SK-MEL-5 (cell line): ENCODE measurements at places on chromosomes 12 and 14.

DNA sequence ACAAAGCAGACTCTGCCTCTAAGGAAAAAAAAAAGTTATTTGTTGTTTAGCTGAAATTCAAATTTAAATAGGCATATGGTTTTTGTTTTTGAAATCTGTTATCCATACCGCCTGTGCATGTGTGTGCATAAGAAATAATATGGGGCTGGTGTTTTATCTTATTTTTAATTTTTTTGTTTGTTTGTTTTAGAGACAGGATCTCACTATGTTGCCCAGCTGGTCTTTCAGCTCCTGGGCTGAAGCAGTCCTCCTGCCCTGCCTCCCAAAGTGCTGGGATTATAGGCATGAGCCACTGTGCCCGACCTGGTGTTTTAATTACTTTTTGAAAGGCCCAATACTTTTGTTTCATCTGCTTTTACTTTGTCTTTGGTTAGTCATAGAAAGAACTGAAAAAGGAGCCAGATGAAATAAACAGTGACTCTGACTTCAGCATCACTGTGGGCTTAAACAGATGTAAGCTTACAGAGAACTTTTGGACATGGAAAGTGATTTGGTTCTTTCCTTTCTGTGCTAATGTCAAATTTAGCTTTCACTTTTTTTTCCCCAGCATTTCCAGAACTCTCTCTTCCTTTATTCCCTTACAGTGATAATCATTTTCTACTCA, 37.2 kb downstream of the SUPT16H start:
- no peak for DNase-seq

GRCh38 chr14:69708586-69709560, 58.1 kb upstream of the SRSF5 start:
- peak; percentile 59 for DNase-seq

DNA sequence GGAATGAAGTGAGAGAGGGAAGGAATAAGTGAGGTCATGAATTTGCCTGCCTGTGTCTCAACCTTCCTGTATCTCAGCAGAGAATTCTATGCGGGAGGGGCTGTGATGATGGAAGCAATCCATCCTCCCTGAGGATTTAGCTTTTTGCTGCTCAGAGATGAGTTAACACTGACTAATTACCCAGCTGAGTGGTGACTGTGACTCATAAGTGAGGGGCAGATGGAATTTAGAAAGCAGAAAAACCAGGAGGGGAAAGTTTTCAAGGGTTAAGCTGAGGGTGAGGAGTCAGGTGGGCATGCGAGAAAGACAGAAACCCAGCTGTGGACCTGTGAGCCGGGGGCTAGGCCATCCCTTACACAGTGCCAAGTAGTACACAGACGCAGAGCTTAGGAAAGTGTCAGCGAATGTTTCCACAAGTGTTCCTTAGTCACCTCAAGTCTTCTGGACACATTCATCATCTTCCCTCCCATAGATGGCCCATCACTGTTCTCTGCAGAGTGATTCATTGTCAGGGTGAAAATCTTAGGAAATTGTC, 277.9 kb downstream of the IPO8 start:
- no peak for DNase-seq

DNA sequence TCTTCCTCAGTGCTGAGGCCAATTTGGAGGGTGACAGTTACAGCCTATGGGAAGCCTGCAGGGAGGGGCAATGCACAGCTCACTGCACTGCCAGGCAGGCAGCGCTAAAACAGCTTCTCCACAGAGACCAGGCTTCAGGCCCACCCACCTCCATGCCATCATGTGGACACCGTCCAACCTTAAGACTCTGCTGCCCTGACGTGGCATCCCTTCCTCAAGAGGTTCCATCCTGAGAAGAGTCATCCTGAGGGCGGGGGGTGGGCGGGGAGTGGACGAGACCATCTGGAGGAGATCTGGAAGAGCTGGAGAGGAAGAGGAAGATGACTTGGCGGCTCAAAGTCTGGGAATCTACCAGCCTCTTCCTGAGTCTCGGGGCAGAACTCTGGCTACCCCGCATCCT, 8.4 kb upstream of the ACVRL1 start:
- DNase-seq: no peak

DNA sequence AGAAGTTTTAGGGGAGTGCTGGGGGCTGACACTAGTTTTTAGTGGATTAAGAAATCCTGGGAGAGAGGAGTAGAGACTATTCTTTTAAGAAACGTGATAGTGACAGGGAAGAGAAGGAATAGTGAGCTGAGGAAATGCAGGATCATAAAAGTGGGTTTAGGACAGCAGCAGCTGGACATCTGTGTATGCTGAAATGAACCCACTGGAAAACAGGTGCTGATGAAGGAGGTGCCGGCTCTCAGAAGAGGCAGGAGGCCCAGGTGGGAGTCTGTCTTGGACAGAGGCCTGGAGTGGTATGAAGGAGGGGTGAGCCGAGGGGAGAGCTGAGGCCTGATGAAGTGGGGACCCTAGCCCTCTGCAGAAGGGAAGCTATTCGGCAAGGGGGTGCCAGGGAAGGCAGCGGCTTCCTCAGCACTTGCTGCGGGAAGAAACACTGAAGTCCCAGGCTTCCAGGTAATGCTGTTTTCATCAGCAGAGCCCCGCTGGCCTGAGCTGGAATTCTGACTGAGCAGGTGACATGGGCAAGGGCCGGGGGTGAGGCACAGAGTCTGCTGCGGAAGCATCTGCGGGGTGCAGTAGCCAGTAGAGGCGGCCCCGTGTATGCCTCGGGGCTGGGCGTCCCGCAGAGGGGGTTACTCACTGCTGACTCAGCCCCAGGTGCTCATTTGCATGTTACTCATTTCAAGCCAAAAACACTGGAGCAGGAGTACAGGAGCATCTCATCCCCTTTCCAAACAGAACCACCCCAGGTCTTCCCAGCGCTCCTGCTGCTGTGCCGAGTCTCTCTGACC, 89.7 kb downstream of the TMCC3 start:
- DNase-seq: no peak

DNA sequence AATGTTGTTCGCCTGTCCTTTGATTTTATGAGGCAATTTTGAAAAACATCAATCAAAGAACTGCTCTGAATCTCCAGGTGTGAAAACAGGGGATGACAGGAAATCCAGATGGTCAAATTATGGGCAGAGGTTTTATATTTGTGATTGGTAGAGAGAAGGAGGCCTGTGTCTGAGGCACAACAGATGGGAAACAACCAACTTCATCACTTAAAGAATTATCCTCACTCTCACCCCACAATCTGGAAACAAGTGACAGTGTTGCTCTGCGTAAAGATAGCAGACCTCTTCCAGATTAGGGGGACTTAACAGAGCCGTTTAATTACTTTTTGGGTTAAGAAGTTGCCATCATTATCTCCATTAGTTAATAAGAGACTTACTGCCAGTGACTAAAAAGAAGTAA, 64.1 kb upstream of the EGLN3 start:
- no peak for DNase-seq

DNA sequence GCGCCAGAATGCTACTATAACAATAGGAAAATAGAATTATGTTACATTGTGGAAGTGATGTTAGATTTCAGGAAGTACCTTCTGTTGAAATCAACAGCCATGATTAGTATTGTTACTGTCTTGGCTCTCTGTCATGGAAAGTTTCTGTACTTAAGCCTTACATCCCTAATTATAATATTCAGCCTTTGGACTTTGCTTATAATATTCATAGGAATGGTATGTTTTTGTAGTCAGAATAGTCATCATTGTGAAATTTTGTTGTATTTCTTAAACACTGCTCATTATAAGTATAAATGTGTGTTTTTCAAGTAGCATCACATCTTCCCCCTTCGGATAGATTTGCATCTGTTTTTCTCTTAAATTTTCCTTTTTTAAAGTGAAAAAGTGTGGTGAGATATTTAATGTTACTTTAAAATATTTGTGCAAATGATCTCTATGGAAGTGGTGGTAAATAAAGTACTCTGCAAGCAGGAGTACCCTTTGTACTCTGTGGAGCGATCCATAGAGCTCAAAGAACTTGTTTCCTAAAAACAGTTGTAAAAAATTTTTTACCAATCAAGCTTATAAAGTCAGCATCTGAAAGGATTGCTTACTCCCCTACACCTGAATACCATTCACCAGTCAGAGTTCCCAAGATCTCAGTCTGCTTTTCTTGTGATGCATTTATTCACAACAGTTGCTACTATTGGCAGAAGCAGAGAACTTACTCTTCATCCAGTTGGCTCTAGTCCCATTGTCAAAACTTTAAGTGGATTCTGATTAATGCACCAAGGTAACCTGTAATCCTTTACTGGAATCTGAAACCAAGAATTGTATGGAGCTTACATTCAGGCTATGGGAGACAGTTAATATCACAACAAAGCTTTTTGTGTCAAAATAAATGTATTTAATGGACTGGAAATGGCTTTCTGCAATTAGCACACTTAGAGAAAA, 87.8 kb downstream of the RIC8B start:
- no peak for DNase-seq

GRCh38 chr12:13101821-13102375, 1.6 kb downstream of the GSG1 start:
- DNase-seq: no peak

DNA sequence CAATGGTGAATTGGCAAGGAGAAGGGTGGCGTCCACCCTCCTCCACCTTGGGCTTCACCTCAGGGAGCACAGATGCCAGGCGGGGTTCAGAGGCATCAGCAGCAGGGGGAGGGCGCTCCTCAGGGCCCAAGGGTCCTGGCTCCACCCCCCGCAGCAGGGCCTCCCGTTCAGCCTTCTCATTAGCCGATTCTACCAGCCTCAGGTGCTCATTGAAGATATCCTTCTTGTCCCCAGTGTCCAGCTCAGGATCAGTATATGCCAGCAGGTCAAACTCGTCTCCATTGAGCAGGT, 19.3 kb upstream of the PRKAG1 start:
- no peak for DNase-seq

GRCh38 chr14:96267336-96267735, 11.3 kb downstream of the BDKRB1 start:
- peak; percentile 35 for DNase-seq

- no peak for DNase-seq
Observed at GRCh38 chr12:55698965-55699364, 8.7 kb downstream of the ITGA7 start.

DNA sequence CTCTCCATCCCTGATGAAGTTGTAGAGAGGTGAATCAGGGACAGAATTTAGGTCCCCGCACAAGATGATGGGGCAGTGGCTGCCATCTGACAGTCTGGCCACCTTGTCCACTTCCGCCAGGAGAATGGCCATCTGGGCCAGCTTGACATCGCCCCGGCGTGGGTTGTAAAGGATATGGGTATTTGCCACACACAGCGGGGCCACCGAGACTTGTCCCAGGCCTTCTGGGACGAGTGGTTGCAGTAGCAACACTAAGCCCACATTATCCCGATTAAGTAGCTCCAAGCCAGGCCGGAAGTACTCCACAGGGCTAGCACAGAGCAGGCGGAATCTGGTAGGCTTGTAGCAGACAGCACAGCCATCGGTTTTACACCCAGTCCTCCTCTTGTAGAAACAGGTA, 6.2 kb downstream of the ANGEL1 start:
- DNase-seq: no peak

DNA sequence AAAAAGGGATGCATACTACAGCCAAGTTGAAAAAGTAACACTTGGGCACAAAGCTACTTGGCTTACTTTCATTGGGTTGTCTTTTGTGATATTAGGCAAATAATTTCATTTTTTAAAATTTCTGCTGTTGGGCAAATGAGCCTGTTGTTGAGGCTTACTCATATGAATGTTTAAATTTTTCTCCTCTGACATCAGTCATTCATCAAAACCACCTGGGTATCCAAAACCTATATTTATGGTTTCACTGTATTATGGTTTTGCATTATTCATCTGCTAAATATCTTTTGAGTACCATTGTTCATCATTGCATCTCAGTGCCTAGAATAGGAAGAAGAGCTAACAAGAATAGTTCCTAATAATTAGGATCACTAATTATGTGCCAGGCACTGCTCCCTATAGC, 28.1 kb downstream of the DYRK2 start:
- DNase-seq: no peak

DNA sequence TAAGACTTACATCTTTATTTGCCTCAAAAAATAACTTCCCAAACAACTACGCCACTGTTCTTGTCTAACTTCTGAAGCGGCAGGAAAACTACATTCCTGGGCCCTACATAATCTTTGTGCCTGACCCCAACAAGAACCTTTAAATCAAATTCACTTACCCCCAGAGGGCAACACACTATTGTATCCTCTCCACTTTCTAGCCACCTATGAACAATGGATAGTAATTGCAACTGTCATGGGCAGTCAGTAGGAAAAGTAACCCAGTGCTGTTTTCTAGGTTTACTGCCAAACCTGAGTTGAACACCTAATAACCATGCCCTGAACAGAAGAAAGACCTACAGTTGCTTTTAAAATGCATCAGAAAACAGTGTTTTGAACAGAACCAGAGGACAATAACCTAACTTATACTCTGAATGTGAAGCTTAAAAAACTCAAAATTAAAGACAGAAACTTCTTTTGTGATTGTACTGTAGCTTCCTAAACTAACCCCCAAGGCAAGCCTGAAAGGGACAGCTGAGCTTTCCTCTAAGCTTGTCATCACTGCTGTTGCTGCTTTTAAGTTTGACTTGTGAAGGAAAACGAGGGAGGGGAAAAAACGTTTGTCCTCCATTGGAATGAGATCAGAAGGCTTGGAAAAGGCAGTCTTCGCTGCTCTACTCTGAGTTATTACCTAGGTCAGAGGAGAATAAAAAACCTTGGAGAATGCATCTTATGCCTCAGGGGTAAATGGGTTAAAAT, 195.7 kb downstream of the SOX5 start:
- peak; percentile 22 for DNase-seq

DNA sequence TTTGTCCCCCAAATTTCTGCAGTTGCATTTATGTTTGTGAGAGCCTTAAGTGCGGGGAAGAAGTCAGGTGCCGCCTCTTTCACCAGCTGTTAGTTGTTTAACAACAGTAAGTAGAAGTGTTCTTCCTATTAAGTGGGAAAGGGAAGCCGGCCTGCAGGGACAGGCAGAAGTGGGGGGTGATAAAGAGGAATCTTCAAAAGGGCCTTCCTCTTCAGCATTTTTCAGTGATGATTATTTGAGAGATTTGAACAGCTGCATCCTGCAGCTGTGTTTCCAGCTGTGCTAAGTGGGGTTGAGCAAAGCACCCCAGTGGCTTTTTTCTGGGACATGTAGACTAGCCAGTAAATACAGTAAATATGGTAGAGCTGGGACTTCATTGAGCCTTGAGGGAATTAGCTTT, 32.1 kb upstream of the SLC38A1 start:
- DNase-seq: no peak

- peak; percentile 34 for DNase-seq
Observed at GRCh38 chr12:78977304-78977867, 112.8 kb downstream of the SYT1 start.
